ENCODE measurements at places on chromosomes 5 and 9. TPM values are rescaled to one million over a fixed set of nuclear protein-coding genes. Genes with fewer than 3 reads are reported as not detected.

GRCh38 chr9:78902051-78902450 lies 605.1 kb downstream of the PSAT1 start:
- ATAC-seq: no peak

DNA sequence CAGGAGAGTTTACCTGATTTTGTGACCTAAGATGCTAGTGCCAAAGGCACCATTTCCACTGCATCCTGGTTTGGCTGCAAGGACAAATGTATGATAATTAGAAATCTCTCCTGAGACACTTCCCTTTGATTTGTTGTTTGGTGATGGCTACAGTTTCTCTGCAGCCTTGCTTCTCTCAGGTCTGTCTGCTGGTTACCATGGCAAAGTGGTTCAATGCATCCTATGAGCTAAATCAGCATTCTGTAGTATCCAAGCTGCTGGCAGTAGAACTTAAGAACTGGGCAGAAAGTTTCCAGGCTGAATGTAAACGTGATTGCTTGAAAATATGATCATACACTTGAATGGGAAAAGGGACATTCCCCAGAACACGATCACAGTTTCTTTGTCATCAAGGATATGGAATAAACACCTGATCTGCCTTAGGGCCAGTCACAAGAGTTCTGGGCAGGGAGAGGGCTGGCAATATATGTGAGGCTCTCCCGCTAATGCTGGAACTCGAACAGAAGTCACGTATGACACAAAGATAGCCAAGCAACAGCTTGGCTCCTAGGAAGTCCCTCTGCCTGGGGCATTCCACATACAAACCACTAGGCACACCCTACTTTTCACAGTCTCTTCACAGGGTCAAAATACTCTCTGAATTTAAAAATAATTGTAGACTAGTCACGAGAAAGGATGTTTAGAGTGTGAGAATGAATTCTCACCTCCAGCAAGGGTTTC lies 138.1 kb upstream of the GRAMD2B start:
- no peak for ATAC-seq

Gene GABRA1
- not detected for total RNA-seq

Gene NR2F1-AS1
- 0.84 TPM for total RNA-seq

DNA sequence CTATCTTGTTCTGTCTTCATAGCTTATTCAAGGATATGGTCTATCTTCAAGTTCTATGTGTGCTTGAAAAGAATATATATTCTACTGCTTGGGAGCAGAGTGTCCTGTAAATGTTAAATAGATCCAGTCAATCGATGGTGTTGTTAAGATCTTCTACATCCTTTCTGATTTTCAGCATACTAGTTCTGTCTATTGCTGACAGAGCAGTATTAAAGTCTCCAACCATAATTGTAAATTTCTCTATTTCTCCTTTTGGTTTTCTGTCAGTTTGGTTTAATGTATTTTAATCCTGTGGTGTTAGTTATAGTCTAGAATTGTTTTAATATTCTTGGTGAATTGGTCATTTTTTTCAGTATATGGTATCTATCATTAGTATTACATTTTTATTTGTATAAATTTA lies 124.0 kb upstream of the COX7C start:
- no peak for ATAC-seq

Gene DNAJC25
- 3.0 TPM for total RNA-seq

Gene TPPP
- total RNA-seq: 3.3 TPM

- no peak for ATAC-seq
Measured at GRCh38 chr5:82649943-82650342, 371.8 kb upstream of the RPS23 start.

GRCh38 chr9:16601991-16602390 lies 268.5 kb downstream of the BNC2 start:
- no peak for ATAC-seq

GRCh38 chr5:39811381-39811780 lies 386.6 kb upstream of the DAB2 start:
- ATAC-seq: no peak

Gene CSF2
- not detected for total RNA-seq

DNA sequence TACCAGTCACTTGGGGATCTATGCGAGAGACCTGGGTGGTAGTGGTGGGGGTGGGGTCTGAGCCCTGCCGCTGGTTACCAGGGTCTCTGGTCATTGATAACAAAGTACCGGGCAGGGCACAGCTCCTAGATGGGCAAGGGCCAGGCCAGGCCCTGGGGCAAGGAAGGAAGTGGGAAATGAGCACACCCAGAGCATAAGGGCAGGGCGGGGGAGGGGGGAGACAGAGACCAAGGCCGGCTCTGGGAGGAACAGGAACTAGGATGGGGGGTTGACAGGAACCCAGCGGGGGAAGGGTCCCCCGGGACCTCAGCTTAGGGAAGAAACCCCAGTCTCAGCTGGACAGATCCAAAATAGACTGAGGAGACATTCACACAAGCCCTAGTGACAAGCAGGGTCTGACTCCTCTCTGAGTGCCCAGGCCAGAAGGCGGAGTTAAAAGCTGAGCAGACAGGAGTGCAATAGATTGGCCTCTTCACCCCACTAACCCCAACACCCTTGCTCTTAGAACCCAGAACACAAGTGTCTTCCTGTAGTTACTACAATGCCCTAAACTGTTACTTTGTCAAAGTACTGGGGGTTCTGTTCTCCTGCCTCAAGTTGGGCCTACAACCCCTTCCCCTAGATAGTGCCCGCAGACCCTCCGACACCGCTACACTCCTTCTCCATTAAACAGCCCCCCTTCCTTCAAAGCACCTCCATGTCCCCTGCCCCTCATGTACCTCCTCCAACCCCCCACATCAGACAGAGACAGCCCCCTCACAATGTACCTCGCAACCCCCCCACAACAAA lies 628 bp downstream of the ATOSB start:
- no peak for ATAC-seq

- no peak for ATAC-seq
Measured at GRCh38 chr5:95887977-95888376, 65.5 kb upstream of the GLRX start.

- no peak for ATAC-seq
Measured at GRCh38 chr9:92121265-92121664, 6.1 kb upstream of the SPTLC1 start.

DNA sequence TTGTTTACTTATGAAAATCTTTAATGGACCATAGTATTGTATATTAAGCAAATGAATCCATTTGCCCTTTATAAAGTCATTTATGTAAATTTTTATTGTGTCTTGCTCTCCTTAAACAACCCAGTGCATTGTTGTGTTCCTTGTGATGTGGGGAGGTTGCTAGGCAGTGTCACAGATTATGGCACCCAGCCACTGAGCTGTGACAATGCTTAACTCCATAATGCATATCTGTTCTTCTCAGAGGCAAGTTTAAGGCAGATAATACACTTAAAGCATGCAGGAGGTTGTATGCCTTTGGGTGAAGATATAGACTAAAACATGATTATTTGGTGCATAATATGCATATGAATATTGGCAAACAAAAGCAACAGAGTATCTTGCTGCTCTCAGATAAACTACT lies 269.6 kb upstream of the RIOK2 start:
- ATAC-seq: no peak

Gene HK3
- total RNA-seq: 1.4 TPM

- ATAC-seq: no peak
Measured at GRCh38 chr5:157221959-157222358, 41.3 kb downstream of the ITK start.

Gene AHRR
- total RNA-seq: 1.1 TPM
